Stimulated activated CD4-positive, alpha-beta T cell treated with anti-CD3 and anti-CD28 coated beads, Interleukin-4, amount 100 ng/mL, for 4 hours (primary cell): ENCODE measurements at places on chromosomes 7 and 10.

GRCh38 chr10:106716381-106716780 is 448.1 kb downstream of the SORCS1 start:
- DNase-seq = no peak

DNA sequence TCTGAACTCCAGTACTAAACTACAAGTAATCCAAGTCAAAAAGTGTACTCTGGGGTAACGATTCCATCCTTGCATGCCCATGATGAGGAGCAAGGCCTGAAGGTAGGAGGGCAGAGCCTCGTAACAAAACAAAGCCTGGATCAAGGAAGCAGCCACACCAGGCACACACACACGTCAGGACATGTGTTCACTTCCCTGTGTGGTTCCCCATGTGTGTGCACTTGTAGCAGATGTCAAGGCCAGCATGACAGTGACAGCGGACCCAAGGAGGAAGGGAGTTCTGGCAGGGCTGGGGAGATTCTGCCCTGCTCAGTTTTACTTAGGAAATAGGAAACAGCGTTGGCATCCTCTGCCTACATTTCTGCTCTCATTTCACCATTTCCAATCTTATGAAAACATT is 92.8 kb downstream of the ALOX5 start:
- DNase-seq = no peak

DNA sequence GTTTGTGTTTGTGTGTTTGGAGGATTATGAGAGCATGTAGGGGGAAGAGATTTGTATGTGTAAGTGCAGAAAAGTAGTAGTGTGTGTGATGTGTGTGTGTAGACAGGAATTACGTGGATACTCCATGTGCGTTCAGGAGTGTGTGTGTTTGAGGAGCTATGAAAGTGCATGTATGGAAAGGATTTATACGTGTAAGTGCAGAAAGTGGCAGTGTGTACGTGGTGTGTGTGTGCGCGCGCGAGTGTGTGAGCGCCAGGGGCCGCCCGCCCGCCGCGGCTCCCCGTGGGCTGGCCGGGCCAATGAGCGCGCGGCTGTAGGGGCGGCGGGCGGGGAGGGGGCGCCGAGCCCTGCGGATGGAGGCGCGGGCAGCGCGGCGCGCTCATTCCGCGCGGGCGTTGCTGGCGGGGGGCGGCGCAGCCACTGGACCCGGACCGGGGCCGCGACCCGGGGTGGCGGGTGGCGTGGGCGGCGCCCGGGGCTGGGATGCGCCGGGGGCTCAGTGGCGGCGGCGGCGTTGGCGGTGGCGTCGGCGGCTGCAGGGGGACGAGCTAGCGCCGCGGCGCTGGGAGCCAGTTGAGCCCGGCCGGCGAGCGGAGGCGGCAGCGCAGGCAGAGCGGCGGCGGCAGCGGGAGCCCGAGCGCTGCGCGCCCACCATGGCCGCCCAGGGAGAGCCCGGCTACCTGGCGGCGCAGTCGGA is at the start of gene BICC1:
TSS of gene BICC1 (plus strand) at position 382 of the 697 bp plus-strand sequence. CDS start at position 654, 272 bp downstream.
- no peak for DNase-seq

DNA sequence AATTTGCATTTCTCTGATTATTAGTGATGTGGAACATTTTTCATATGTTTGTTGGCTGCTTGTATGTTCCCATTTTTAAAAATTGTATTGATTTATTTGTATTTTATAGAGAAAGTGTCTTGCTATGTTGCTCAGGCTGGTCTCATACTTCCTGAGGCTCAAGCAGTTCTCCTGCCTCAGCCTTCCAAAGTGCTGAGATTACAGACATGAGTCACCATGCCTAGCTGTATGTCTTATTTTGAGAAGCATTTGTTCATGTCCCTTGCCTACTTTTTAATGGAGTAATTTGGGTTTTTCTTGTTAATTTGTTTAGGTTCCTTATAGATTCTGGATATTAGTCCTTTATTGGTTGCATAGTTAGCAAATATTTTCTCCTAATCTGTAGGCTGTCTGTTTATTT is 214.2 kb upstream of the KAT6B start:
- no peak for DNase-seq

DNA sequence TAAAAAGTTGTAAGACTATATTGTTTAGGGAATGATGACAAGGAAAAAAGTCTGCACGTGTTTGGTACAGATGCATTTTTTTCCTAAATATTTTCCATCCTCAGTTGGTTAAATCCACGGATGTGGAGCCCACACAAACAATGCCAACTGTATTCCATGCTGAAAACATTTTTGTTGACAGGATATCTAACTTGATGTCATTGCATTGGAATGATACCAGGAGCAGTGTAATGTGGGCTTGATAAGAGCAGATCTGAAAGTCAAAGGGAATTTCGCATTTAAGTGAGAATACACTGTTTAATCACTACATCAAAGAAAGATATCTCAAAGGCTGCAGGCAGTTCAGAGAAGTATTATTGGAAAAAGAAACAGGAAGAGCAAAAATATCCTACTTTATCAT is 49.5 kb upstream of the TMEM140 start:
- DNase-seq = no peak

DNA sequence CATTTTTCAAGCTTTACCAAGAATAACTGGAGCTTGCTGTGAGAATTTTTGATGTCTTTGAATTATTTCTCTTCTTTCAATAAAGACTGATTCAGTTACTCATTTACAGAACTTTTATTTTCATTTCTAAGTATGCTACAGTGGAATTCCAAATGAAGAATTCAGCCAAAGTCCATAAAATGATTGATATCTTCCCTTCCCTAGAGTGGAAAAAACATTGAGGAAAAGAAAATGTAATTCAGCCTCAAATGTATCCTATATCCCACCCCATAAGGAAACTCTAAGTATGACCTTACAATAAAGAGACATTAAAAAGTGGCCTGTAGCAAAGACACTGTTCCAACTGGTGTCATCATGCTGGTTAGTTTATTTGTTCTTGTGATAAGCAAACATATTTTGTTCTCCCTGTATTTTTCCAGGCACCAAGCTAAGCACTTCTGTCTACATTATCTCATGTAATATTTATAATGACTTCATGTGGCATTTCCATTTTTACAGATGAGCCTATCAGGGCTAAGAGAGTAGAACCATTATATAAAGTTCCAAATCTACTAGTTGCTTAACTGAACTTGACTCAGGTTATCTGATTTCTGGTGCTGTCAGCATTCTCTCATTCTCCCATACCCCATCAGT is 450.4 kb downstream of the NEBL start:
- DNase-seq = no peak

GRCh38 chr7:47404010-47404409 is 177.9 kb downstream of the TNS3 start:
- DNase-seq = no peak

DNA sequence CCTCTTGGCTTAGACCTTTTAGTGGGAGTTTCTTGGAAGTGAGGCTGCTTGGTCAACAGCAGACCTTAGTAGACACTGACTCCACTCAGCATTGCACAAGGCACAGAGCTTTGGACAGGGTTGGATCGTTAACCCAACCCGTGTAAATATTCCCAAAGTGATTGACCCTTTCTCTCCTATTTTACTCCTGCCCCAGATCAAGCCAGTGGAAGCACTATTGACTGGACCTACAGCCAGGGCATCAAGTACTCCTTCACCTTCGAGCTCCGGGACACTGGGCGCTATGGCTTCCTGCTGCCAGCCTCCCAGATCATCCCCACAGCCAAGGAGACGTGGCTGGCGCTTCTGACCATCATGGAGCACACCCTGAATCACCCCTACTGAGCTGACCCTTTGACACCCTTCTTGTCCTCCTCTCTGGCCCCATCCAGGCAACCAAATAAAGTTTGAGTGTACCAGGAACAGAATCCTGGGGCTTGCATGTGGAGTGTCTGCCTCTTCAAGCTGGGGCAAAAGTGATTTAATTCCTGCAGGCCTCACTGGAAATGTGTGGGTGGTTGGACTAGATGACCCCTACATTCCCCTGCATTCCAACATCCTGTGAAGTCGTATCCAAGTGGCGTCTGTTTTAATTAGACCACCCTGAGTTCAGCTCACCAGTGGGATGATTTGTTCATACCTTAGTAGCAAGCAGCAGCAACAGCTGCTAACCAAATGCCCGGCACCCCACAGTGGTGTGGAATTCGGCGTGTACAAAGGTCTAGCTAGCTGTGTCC is 7.5 kb downstream of the CPA1 start:
- DNase-seq = no peak

DNA sequence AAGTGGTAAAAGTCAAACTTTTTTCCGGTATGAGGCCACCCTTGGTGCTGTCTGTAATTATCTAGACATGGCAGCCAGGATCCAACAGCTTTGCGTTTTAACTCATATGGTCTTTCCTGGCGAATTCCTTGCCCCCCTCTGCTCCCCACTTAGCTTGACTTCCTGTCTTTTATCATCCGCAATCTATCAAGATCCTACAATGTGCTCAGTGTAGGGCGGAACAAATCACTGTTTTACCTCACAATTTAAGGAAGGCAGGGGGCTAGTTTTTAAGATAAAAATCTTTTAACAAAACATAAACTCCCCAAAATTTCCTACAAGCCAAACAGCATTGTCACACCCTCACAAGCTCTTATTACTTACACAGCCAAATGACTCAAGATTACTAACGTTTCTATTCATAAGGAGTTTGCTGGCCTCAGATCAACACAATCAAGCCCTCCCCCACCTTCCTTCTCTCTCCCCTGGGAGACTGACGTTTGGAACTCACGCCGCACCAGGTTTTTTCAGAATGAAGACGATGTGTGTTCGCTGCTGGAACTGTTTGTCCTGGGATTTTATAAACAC is 1.3 kb upstream of the CDK14 start:
- DNase-seq = no peak

DNA sequence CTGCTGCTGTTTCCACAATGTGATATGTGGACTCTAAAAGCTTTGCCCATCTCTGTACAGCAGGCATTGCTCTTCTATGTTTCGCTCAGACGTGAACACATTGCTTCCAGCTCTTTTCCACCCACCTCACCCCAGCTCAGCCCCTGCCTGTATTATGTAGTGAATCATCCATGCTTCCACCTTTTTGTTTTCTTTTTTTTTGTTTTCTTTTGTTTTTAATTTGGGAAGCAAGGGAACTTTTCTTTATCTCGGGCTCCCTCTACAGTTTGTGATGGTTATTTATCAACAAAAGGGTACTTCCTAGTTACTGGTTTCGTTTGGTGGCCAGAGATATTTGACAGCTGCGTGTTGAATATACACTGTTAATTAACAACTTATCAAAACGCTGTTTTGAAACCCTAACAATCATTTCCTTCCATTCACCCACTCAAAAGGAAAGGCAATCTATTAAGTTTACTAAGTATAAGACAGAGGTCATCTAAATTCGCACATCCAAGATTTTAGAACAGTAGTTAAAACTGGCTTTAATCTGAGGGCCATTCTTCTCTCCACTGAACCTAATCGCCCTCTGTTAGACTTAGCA is 127.9 kb upstream of the STK17A start:
- DNase-seq = no peak

- DNase-seq = no peak
These were observed 230.1 kb downstream of the CALN1 start for GRCh38 chr7:72182036-72182435.

GRCh38 chr7:97024209-97025129 is at the start of gene DLX5:
Gene DLX5 (minus strand): TSS chr7:97024831. CDS start chr7:97024623, 208 bp downstream.
- no peak for DNase-seq

DNA sequence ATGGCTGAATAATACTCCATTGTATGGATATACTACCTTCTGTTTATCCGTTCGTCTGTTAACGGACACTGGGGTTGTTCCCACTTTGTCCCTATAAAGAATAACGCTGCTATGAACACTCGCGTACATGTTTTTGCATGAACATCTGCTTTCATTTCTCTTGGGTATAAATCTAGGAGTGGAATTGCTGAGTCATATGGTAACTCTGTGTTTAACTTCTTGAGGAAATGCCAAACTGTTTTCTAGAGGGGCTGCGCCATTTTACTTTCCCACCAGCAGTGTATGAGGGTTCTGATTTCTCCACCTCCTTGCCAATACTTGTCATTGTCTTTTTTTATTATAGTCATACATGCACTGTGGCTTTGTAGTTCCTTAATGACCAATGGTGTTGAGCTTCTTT is 20.6 kb upstream of the RASSF4 start:
- no peak for DNase-seq

DNA sequence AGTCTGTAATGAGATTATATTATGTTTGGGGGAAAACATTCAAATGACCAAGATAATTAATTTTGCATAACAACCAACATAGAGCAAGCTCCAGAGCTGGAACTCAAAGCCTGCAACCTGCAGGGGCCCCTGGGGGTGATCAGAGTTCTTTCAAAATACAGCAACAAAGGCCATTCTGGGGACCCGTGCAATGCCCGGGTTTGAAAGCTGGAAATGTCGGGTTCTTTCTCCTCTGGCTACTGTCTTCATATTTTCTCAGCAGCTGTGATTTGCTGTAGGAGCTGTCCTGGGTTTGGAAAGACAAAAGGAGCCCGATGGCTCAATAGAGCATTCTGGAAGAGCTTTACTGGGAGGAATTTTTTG is 30.8 kb upstream of the CARD11 start:
- no peak for DNase-seq

GRCh38 chr7:121369462-121369861 is 26.6 kb downstream of the FAM3C start:
- no peak for DNase-seq

DNA sequence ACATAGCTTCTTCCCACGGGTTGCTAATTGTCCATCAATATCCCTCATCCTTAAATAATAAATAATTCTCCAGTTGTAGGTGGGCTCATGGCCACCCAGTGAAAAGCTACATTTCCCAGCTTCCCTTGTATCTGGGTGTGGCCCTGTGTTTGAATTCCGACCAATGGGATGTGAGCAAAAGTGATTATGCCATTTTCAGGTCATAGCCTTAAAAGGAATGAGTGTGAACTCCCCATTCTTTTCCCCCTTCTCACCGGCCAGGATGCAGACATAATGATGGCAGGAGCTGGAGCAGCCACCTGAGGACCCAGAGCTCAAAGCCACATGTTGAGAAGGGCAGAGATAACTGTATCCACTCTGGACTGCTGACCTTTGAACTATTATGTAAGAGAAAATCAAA is 30.3 kb upstream of the CALU start:
- no peak for DNase-seq

DNA sequence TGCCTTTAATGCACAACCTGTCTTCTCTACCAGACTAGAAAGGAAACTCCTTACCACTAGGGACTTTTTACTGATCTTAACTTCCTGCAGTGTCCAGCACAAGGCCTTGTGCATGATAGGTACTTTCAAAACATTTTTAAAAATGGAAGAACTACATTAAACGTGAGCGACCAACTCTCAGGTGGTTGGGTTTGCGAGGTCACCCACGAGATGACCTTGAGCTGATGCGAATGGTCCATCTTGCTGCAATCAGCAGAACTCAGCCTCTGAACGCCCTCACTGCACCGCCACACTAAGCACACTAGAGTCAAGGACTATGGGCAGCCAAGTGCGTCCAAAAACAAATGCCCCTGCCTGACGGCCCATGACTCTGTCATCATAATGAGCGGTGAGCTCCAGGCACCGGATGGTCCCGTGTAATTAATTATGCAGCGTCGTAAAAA is 34.9 kb upstream of the PTF1A start:
- DNase-seq = no peak
